ENCODE measurements at places on chromosomes 16 and 17.

- DNase-seq: no peak
These were observed 1.5 kb downstream of the GSDMB start for GRCh38 chr17:39916918-39917317.

- no peak for DNase-seq
These were observed 3.1 kb upstream of the EPOP start for GRCh38 chr17:38677819-38678218.

DNA sequence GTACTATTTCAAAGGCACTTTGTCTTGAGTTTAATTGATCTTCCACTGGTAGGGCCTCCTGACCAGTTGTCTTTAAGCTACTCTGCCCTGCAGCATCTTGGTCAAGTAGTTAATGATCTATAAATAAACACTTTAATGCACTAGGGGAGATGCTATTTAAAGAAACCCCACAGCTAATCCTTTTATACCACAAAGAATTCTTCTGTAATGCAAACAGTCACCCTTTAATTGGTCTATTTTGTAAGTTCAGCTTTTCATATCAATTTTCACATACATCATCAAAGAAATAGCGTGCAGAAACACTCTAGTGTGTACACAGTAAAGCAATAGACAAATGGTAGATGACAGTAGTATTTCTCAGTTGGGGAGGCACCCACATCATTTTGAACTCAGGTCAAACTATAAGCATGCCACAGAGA is 70.3 kb downstream of the PMP22 start:
- no peak for DNase-seq

DNA sequence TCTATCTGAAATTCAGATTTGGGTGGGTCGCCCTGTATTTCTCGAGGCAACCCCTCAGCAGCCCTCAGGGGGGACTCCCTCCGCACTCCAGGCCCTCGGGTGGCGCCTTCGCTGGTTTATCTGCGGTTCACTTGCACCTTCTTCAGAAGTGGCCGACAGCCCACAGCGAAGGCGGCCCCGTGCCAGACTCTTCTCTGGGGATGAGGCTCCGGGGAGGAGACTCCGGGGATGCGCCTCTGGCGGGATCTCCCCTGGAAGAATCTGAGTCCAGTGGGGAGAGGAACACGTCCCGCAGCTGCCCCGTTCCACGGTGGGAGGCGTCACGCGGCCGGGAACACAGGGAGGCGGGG is 63.9 kb upstream of the DNAJA2 start:
- no peak for DNase-seq

DNA sequence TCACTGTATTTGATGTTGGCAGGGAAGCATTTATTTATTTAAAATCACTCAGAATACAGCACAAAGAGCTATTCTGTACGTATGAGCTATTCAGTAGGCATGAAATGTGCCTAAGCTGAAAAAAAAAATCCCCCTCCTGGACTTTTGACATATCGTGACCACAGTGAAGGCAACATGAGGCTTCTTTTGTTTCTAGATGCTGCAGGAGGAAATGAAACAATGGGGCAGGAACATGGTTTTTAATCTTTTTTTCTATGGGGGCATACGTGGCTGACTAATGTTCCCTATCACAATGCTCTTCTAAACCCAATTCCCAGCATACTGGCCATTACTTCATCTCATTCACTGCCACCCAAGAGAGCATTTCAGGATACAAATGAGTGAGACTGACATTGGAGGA is 191.0 kb upstream of the PMFBP1 start:
- DNase-seq: peak; percentile 78

- no peak for DNase-seq
These were observed 79.4 kb downstream of the C16orf78 start for GRCh38 chr16:49453021-49453420.

DNA sequence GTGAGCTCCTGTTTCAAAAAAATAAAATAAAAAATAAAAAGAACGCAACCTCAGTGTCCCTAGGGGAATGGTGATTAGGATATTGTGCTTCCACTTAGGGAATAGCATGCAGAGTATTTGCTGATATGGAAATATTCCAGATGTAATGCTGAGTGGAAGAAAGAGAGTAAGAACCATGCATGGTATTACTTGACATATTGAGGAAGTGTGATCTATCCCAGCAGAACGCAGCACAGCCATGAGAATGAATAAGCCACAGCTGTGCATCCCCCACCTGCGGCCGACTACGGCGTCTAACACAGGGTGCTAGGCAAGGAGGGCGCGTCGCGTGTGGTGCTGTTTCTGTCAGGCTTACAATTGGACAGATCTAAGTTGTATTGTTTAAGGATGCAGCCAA is 49.5 kb downstream of the FOXK2 start:
- no peak for DNase-seq

Measured in glomerular endothelial cell (primary cell).